Hindlimb muscle (tissue), 1 donor: ENCODE measurements at places on chromosomes 16 and 17. TPM values are rescaled to one million over a fixed set of nuclear protein-coding genes. Genes with fewer than 3 reads are reported as not detected.

- no peak for DNase-seq
These were observed 7.1 kb downstream of the DCAF7 start for GRCh38 chr17:63557416-63557815.

- no peak for DNase-seq
These were observed 66.9 kb upstream of the N4BP1 start for GRCh38 chr16:48676836-48677235.

DNA sequence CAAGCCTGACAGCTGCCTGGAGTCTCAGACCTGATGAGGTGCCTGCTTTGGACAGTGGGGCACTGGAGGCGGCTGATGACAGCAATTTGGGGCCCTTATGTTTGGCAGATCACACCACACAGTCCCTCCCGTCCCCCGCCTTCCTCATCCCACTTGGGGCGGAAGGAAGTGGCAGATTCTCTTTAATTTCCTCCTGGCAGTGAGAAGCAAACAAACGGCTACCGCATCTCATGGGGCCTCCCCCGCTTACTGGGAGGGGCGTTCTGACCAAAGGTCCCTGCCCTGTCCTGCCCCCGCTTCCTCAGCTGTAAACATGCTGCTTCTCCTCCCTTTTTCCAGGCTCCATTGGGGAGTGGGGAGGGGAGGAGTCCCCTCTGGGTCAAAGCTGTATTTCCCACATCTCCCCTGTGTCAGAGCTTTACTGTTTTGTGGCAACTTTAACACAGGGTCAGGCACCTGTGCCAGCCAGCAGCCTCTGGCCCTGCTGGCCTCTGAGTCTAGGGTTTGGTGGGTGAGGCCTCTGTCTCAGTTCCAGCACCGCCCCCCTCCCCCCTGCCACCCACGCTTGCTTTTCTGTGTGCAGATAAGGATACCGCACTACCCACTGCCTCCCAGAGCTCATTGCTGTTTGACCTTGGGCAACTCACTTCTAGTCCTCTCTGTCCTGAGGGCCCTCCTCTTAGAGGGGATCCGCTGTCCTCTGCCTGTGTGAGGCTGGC is 5.4 kb upstream of the NFATC3 start:
- peak; percentile 58 for DNase-seq

DNA sequence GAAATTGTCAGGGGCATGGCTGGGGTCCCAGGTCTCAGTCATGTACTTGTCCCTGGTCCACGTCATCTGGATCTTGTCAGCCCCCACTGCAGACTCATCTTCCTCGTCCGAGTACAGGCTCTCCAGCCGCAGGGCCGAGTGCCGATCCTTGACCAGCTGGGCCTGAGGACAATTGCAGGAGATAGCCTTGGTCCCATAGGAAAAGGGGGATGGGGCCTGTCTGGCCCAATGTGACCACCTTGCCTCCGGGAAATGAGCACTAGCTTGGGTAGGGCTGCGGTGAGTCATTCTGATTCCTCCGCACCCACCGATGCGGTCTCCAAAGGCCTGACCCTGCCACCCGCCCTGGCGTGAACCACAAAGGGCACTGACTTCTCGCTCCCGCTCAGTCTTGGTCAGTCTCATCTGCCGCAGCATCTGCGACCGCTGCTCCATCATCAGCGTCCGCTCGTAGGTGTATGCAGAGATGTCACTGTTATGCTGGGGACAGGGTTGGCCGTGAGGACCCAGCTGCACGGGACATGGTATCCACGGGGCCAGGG is 1.5 kb upstream of the LCAT start:
- DNase-seq: no peak

GRCh38 chr16:49704586-49705155 is 151.2 kb downstream of the ZNF423 start:
- DNase-seq: no peak

GRCh38 chr17:4554441-4554996 is 665 bp downstream of the MYBBP1A start:
- DNase-seq: no peak

The EVI2A gene
- polyA plus RNA-seq: 2.8 TPM

The BAIAP3 gene
- 0.72 TPM for polyA plus RNA-seq

The NTN1 gene
- 4.4 TPM for polyA plus RNA-seq

The TPPP3 gene
- 384 TPM for polyA plus RNA-seq
